ENCODE measurements at places on chromosomes 16 and 17.

- DNase-seq: no peak
These were observed 56.3 kb downstream of the GAN start for GRCh38 chr16:81371106-81371505.

- DNase-seq: no peak
These were observed 38.3 kb downstream of the NT5M start for GRCh38 chr17:17341452-17341851.

- no peak for DNase-seq
These were observed 98.3 kb downstream of the CHD9 start for GRCh38 chr16:53153130-53153529.

- DNase-seq: no peak
These were observed 3.6 kb upstream of the MMP15 start for GRCh38 chr16:58021661-58022551.

- DNase-seq: no peak
These were observed 22.0 kb downstream of the CLUH start for GRCh38 chr17:2689411-2690164.

DNA sequence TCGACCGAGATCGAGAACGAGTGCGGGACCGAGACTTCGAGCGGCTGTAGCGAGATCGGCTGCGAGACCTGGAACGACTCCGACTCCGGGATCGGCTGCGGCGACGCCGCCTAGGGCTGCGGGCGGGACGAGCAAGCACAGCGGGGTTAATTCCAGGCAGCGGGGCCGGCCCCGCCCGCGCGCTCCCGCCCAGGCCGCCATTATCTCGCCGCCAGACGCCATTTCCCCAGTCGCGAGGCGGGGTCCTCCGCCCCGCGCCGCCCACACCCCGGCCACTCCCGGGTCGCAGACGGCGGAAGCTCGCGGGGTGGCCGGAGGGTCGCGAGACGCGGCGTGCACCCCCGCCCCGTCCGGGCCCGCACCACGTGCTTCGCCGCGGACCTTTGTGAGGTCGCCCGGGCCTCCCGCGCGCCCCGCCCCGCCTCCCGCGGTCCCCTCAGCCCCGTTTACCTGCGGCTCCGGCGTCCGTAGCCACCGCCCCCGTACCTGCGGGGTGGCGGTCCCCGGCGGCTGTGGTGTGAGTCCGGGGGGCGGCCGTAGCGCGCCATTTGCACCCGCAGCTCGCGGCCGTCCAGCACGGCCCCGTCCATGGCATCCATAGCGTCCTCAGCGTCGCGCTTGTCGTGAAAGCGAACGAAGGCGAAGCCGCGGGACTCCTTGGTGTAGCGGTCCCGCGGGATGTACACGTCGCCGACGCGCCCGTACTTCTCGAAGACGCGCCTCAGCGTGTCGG lies 616 bp downstream of the SRSF2 start:
- no peak for DNase-seq

- no peak for DNase-seq
These were observed 40.1 kb downstream of the IRX3 start for GRCh38 chr16:54246454-54246821.

DNA sequence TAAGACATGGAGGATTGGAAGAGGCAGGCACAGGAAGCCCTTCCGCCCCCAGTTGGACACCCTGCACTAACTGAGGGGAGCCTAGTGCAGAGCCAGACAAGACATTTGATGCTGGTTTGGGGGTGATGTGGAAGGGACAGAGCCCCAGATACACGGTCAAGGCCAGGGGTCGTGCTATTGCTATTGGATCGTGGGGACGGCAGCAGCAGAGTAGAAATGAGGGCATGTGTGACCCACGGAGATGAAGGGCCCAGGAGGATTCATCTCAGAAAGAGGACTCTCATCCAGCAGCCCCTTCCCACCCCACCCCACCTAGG lies 2.0 kb upstream of the VAMP2 start:
- DNase-seq: no peak

- DNase-seq: no peak
These were observed 25.8 kb upstream of the KLHDC4 start for GRCh38 chr16:87791295-87792204.

GRCh38 chr17:38735161-38735997 lies 5.2 kb downstream of the CISD3 start:
- no peak for DNase-seq

- DNase-seq: no peak
These were observed 50.8 kb downstream of the RPH3AL start for GRCh38 chr17:301681-302299.

DNA sequence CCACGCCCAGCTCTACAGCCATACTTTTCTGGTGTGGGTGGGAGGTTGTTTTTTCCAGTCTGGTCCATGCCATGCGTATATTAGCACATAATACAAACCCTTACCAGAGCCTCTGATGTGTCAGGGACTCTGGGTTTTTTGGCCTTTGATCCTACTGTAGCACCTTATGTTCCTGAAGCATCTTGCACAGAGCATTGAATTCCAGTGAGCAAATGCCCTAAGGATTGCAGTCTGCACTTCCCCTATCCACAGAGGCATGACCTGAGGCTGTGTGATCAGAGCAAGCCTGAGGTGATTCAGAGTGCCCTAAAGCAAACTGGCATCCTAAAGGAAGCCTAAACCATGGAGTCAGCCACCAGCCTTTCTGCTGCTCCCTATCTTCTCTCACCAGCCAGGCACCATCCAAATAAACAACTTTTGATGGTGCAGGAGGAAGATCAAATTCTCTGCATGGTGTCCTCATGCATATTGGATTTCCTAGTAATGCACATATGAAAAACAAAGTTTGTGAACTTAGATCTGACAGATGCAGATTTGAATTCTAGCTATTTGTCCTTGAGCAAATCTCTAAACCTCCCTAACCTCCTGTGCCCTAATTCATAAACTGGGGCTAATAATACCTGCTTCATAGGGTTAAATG lies 41.2 kb upstream of the HAS3 start:
- DNase-seq: no peak

GRCh38 chr16:12530302-12530701 lies 273.4 kb downstream of the CPPED1 start:
- DNase-seq: no peak

DNA sequence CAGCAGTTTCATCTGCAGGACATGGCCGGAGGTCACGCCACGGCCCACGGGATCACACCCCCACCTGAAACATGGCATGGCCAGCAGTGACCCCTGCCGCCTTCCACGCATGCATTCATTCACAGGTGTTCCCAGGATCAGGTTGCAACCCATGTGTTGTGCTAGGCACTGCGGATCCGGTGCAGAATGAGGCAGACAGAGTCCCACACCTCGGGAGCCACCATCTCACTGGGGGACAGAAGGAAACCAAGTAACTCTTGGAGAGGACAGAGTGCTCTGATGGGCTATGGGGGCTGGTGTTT lies 4.3 kb upstream of the MSRB1 start:
- DNase-seq: no peak

- DNase-seq: no peak
These were observed 45.0 kb upstream of the ARHGAP44 start for GRCh38 chr17:12744298-12744697.

- DNase-seq: no peak
These were observed 394.5 kb downstream of the XYLT1 start for GRCh38 chr16:17076092-17076754.

- DNase-seq: no peak
These were observed 79.6 kb upstream of the TEKT1 start for GRCh38 chr17:6910987-6911603.

- no peak for DNase-seq
These were observed 6.1 kb upstream of the EIF1 start for GRCh38 chr17:41682631-41683030.

GRCh38 chr16:84832488-84833143 lies 12.8 kb downstream of the CRISPLD2 start:
- DNase-seq: no peak

GRCh38 chr17:27571563-27572352 lies 59.2 kb upstream of the LGALS9 start:
- DNase-seq: no peak

- no peak for DNase-seq
These were observed 34.1 kb upstream of the ABCA6 start for GRCh38 chr17:69175625-69176456.

DNA sequence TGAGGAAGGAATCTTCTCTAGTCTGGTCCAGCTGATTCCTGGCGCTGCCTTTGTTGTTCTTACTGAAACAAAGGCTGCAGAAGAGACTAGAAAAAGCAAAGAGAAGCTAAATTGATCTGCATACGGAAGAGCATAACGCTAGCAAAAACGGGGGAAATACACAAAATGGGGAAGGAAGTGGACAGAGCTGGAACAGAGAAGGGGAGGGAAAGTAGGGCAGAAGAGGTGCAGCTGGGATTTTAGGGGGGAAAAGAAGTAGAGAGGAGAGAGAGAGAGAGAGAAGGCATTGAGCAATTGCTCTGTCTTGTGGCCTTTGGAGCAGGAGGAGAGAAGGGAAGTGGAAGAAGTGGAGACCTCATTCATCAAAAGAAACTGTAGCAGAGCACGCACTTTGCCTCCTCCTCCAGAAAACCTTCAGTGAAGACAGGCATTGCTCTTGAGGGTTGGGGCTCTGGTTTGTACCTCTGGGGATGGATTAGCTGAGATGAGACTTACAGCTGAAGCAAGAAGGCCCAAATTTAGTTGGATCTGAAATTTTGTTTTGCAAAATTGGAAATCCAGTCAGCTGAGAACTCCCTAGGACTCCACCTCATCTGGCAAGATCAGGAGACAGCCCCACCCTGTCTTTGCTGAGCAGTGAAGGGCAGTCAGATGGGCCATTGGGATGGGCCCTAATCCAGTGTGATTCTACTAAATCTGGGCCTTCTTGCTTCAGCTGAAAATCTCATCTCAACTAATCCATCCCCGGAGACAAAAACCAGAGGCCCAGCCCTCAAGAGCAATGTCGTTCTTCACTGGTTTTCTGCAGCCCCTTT lies 55.8 kb downstream of the CDRT4 start:
- DNase-seq: no peak

DNA sequence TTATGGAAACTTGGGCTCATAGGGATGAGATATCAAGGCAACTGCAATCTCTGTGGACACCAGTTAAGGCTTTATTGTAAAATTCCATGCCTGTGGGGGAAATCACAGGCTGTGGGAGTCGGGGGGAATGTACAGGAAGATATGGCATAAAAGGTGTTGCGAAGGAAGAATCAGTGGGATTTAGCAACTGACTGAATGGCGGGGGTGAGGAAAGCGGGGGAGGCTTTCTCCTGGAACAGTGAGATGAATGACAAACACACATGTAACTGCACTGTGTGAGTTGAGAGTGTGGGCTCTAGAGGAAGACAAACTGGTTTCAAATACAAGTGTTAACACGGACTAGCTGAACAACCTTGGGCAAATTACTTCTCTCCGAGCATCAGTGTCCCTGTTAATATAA lies 143.7 kb downstream of the PRKCB start:
- no peak for DNase-seq

- DNase-seq: no peak
These were observed 26.0 kb downstream of the PIMREG start for GRCh38 chr17:6470146-6470718.

- no peak for DNase-seq
These were observed 100.2 kb upstream of the FOXF1 start for GRCh38 chr16:86410081-86410480.

- no peak for DNase-seq
These were observed 50.4 kb downstream of the TIMM22 start for GRCh38 chr17:1047177-1047878.

DNA sequence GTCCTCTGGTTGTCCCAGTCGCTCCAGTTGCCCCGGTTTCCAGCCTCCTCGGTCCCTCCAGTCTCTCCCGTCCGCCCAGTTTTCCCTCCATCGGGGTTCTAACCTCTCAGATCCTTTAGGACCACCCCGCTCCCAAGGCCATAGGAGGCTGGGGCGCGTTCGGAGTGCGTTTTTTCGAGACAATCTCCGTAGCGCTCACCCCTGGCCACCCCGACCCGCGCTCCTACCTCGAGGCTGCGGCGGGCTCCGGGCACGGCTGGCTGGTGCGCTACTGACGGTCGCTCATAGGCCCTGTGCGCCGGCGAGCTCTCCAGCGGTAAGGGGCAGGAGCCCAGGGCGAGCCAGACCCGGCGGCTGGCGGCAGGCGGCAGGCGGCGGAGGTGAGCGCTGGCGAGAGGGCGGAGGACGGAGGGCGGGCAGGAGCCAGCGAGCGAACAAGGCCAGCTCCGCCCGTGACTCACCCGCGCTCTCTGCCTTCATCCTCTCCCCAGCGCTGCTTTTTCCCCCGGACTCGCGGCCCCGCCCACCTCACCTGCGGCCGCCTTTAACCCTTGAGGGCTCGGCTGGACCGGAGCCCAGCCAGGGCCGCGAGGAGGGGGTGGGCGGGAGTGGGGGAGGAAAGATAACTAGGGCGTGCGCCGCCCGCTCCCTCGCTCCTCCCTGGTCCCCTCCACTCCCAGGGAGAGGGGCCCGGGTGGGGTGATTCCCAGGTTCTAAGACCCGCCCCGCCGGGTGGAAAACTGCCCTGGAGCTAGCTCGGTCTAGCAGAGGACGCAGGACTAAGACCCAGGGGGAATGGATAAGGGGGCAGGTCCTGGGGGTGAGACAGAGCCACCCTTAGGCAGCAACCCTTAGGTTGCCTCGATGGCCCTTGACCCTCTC lies at the start of gene SP6:
SP6 (minus strand) TSS at position 472 of the 882 bp plus-strand sequence. CDS start 2,734 bp downstream, outside the sequence.
- DNase-seq: peak; percentile 43

DNA sequence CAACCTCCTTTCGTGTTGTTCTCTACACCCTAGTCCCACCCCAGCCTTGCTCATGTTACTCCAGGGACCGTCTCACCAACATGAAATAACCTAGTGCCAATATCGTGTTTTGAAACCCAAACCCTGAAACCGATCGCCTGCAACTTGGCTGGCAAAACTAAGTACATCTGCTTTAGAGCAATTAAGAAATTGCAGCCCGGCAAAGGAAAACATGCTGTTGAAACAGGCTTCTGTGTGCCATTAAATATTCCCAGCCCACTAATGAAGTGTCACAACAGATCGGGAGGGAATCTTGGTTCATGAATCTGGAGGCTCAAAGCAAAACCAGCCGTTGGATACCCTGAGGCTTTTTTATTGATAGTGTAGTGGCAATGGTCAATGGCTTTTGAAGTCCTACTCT lies 48.3 kb upstream of the GPR139 start:
- no peak for DNase-seq

- no peak for DNase-seq
These were observed 23.8 kb downstream of the ARHGAP17 start for GRCh38 chr16:24991349-24991748.

DNA sequence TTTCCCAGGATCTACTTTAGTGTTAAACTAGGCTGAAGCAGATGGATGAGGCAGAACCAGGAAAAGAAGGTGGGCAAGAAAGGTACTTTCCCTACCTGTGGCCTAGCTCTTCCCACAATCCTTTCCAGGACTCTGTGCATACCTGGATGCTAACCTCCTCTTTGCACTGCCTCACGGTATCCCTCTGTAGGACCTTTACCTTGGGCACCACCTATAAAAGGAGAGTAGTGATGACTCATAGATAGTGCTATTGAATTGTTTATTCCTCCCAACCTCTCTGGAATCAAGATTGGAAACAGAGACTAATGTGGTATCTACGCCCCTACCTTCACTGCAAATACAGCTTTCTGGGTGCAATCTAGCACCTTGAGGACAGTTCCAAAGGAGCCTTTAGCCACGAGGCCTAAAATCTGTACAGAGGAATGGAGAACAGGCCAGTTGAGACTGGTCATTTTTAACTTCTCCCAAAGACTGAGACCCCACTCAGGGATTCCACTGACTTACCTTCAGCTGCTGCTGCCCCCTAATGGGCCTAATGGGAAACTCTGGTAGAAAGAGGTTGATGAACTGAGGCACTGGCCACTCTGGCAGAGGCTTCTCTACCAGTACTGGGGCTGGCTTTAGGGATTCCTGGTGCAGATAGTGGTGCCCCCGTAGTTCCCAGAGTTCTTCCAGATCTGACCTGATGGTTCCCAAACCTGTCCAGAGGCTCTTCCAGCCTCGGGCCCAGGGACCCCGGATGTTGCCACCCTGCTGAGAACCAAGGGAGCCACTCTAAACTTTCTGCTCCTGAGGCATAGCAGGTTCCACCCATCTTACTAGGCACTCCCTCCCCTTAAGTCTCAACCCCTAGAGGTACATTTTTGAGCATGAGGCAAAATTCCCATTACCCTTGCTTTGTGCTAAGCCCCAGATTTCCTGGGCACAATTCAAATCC lies 781 bp downstream of the RSKR start:
- no peak for DNase-seq
